ENCODE measurements at places on chromosomes 2 and 18.

DNA sequence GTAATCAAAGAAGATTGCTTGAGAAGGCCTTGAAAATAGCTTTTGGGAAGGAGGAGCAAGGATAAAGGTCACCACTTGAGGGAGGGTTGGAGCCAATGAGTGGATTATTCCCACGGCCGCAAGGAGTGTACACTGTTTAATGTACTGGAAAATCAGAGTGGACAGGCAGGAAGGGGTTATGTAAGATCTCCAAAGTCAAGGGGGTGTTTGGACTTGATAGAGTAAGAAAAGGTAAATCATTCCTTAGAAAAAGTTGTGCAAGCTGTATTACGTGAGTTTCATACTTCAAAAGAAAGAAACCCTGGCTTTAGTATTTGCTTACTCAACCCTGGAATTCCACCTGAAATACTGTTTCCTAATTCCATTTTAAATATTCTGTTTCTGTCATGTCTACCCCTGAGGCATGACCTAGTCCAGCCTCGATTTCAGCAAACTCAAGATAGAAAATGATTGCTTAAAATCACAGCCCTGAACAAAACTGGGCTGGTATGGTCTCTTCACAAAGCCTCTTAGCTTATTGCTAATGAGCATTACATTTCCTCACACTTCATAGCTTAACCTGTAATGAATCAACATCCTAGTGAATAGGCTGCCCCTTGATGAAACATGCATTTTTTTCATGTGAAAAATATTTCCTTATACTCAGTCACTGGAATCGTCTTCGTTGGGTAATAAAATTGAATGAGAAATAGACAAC lies 1.1 kb downstream of the MREG start:
- no peaks in the 10 kb centered on the region for H3K36me3 ChIP-seq
- no peaks in the 10 kb centered on the region for H3K27me3 ChIP-seq
- H3K4me1 ChIP-seq = peaks cover 29% of the 10 kb centered on the region
- H3K4me3 ChIP-seq = peak overlapping the region; percentile 82
- peak; percentile 87 for DNase-seq
- H3K27ac ChIP-seq = peak overlapping the region; percentile 84

GRCh38 chr18:31199190-31199769 lies 36.6 kb upstream of the DSC1 start:
- peak overlapping the region; percentile 80 for H3K27ac ChIP-seq
- no peaks in the 10 kb centered on the region for H3K27me3 ChIP-seq
- DNase-seq = peak; percentile 26
- no peak overlapping the region for H3K4me3 ChIP-seq
- H3K36me3 ChIP-seq = no peaks in the 10 kb centered on the region
- peaks cover 28% of the 10 kb centered on the region for H3K4me1 ChIP-seq

GRCh38 chr2:16430846-16431245 lies 234.8 kb downstream of the CYRIA start:
- H3K27ac ChIP-seq = no peak overlapping the region
- no peaks in the 10 kb centered on the region for H3K4me1 ChIP-seq
- no peak for DNase-seq
- no peak overlapping the region for H3K4me3 ChIP-seq
- H3K36me3 ChIP-seq = no peaks in the 10 kb centered on the region

DNA sequence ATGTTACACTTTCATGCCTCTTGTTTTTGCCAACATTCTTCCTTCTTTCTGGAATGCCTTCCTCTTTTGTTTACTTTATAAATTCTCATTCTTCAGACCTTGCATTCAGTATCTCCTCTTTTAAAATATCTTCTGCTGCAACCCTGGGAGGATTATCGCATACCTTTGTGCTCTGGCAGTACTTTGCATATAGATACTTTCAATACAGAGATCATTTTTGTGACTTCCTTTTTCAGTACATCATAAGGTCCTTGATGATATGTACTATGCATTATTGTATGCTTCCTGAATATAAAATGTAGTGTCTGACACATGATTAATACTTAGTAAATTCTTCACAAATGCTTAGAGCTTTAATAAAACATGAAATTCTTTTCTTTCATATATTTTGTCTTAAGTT lies 538.7 kb downstream of the TRIB2 start:
- no peaks in the 10 kb centered on the region for H3K36me3 ChIP-seq
- H3K4me3 ChIP-seq = no peak overlapping the region
- H3K4me1 ChIP-seq = no peaks in the 10 kb centered on the region
- no peaks in the 10 kb centered on the region for H3K27me3 ChIP-seq
- DNase-seq = no peak

All from MCF 10A (cell line).